ENCODE measurements at places on chromosomes 7 and 10.

- DNase-seq, result no peak
Measured at GRCh38 chr7:69677881-69678493, 79.7 kb downstream of the AUTS2 start.

DNA sequence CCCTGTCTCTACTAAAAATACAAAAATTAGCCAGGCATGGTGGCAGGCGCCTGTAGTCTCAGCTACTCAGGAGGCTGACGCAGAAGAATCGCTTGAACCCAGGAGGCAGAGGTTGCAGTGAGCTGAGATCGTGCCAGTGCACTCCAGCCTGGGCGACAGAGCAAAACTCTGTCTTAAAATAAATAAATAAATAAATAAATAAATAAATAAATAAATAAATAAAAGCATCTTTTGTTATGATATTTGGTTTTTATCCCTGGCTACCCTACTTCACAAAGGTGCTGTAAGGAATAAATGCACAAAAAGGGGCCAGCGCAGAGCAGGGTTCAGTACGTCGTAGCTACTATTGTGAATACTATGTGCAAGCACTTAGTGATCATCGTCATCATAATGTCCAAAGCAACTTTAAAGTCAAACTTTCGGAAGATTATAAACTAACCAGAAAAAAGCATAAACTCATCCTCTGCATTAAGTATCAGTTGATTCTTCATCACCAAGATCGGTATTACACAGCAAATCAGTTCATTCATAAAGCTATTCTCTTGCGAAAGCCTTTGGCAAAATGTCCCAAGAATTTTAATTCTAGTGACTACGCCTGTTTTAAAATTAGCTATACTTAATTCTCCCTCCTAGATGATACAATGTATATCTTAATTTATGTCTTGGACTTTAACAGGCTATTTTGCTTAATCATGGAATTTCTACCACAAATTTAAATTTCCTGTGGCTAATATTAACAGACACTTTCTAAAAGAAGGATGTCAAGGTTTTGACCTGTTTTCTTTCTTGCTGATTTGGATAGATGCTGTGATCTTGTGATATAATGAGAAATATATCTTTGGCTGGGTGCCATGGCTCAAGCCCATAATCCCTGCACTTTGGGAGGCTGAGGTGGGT, 7.6 kb upstream of the NFE2L3 start:
- DNase-seq, result no peak

GRCh38 chr10:98886686-98887085, 349.0 kb downstream of the HPSE2 start:
- DNase-seq, result no peak

DNA sequence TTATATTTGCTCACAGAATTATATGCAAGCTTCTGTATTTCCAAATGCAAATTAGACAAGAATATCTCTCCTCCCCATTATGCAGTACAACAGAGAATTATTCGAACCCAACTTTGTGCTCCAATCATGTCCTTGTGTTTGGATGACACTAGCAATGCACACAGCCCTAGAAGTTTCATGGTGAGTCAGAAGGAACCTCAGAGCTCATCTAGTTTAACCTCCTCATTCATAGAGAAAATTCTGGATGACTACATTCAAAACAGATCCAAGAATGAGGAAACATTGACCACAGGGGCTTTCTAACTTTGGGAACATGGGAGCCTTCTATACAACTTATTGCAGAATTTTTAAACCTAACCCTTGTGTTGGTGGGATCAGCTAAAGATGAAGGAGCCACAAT, 12.8 kb upstream of the ARID5B start:
- no peak for DNase-seq

DNA sequence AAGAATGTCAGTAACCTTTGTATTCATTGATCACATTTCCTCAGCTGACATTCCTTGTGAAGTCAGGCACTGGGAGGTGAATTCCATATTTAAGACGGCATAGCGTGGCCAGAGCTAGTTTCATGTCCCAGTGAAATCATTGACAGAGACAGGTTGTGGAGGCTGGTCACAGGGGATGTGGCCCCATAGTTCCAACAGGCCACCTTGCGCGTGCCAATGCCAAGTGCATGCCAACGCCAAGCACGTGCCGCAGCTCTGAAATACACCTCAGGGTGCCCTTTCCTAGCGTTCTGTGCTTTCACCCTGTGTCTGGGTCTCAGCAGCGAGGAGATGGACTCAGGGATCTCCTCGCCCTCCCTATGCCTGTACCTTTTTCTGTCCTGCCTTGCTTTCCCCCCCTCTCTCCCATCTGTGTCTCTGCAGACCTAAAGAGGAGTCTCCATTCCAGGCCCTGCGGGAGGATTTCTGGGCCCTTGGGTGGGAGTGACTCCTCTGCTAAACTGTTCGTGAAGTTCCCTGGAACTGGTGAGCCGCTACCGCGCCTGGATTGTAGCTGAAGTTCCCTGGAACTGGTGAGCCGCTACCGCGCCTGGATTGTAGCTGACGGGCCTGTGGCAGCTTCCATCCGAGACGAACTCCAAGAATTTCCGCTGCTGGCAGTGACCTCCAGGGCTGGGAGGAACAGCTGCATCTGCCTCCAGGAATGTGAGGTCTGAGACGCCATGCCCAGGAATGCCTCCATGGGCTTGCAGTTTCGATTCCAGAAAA, 19.7 kb downstream of the AQP1 start:
- DNase-seq, result no peak

GRCh38 chr7:155739538-155740143, 72.6 kb downstream of the SHH start:
- no peak for DNase-seq

GRCh38 chr10:1598393-1599153, 138.8 kb downstream of the ADARB2 start:
- DNase-seq, result no peak

- DNase-seq, result no peak
Measured at GRCh38 chr10:3781468-3782145, 3.4 kb downstream of the KLF6 start.

- no peak for DNase-seq
Measured at GRCh38 chr7:14673202-14673601, 229.3 kb downstream of the DGKB start.

DNA sequence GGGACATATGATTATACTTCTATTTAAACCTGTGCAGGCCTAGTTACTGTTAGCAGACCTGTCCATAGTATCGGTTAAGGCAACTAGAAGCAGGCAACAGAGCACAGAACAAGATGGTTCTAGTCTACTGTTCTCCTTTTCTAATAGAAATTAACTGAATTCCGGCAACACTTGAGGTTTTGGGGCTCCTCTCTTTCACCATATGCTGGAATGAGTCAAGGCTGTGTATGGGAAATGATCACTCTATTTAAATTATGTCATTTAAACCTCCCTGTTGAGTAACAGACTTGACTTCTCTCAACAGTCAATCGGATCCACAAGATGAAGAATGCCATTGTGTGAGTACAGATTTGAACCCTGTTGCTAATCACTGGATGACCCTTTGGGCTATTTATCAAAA, 6.2 kb upstream of the OTUD1 start:
- DNase-seq, result no peak

DNA sequence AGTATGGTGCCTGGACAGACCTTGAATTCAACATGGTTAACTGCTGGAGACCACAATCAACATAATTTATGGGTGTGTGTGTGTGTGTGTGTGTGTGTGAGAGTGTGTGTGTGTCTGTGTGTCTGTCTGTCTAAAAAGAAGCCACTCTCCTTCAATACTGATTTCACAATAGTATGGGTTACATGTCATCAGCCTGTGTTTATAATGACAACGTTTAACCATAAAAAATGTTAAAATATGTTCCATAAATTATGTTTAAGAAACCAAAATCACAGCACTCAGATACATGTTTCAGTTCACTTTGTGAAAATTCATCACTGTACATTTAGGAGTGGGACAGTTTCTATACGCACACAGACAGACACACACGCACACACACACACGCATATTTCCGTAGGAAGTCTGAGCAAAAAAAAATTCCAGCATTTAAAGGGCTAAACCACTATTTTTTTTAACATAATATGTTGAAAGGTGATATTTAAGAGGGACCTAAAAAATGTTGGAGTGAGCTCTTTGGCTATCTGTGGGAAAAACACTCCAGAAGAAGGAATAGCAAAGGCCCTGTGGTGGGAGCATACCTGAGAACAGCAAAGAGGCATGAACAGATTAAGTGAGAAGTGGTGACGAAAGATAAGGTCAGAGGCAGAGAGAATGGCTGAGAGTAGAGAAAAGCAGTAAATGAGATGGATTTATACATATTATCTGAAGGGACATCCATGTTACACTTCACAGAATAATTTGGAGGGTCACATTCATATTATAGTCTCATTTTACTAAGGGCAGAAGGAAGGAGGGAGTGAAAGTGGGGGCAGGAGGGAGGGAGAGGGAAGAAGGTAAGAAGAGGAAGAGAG, 10.9 kb downstream of the PDZD8 start:
- no peak for DNase-seq

DNA sequence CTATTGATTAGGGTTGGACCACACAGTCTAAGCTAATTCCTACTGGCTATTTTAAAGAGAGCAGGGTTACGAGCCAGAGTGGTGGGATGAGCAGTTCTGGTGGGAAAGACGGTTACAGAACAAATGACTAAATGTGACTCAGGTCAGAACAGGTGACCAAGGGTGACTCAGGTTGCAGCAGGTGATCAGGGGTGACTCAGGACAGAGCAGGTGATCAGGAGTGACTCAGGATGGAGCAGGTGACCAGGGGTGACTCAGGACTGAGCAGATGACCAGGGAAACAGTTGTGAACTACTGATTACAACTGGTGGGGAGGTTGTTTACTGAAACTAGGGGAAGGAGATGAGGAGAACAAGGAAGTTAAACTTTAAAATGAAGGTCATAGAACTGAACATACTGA, 366.3 kb downstream of the ABCA13 start:
- no peak for DNase-seq

DNA sequence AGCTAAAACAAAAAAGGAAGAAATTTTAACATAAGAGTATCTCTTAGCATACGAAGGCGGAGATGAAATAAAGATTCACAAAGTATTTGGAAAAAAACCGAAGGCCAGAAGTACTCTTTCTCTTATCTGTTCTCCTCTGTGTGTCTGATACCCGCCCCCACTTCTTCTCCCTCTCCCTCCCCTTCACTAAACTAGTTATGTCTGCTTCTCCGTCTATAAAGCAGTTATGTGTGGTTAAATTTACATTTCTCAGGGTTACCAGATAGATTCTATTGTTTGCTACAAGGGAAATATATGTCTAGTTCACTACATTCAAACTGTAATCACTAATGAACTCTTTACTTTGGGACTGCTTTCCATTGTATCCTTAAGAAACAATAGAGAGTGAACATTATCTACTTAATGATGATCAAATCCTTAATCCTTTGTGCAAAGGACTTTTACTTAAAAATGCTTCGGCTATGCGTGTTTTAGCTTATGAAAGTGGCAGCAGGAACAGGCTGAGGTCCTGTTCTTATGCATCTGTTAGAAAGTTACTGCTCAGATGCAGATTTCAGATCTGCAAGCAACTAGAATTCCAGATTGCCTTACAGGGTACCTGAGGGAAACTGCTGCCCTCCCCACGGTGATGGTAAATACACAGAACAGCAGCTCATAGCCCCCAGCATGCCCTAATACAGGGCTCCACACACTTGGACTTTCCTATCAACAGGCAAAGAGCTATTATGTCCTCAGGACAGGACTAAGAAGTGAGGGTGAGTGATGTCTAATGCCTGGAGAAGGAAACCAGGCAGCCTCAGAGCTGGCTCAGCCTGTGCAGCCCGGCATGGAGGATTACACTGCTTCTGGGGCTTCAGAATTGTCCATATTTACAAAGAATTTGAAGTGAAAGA, 273.3 kb downstream of the FZD1 start:
- DNase-seq, result no peak

DNA sequence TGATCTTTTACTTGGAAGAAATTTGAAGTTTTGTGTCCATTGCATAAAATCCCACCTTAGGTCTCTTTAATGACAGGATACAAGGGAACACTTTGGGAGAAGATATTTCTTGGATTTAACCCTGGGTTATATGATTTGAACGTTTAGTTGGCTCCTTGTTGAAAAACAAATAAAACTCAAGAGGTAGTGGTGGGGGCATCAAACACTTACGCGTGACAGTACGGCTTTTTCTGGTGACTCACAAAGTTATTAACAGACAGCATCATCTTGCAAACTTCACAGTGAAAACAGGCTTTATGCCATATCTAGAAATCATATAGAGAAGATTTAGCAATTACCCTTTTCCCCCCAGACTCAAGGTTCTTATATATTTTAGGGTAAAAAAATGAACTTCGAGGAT, 699 bp downstream of the NRAP start:
- no peak for DNase-seq

GRCh38 chr10:44569193-44570091, 184.5 kb upstream of the CXCL12 start:
- DNase-seq, result no peak

DNA sequence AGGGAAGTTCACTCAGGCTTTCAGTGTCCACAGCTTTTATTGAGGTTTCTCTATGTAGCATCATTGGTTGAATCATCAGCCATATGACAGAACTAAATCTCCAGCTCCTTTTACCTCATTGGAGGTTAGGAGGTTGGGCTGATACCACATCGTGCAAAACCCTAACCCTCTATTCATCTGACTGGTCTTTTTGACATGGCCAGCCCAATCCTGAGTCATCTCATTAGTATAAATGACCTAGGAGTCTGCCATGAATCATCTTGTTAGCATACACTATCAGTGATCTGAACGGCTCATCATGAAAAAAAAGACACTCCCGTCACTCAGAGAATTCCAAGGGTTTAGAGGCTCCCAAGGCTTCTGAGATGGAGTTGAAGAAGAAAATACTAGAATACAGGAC, 669.8 kb upstream of the POT1 start:
- no peak for DNase-seq

- no peak for DNase-seq
Measured at GRCh38 chr7:69844264-69844868, 246.1 kb downstream of the AUTS2 start.

DNA sequence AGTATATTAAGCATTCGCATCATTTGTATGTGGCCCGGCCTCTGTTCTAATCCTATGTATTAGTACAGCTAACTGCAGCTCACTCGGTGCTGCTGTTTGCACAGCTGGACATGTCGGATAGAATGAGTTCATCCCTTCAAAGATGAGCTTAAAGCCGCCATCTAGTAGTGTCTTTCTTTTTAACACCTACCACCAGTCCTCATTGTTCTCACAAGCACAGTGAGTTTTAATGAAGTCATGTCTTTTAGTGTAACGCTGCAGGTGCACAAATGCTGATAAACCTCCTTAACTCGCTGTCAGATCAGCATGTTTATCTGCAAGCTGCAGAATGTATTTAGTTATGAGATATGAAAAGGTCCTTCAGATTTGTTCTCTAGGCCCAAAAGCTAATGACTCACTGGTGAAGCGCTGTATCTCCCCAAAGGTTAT, 247.5 kb downstream of the MTERF1 start:
- no peak for DNase-seq

DNA sequence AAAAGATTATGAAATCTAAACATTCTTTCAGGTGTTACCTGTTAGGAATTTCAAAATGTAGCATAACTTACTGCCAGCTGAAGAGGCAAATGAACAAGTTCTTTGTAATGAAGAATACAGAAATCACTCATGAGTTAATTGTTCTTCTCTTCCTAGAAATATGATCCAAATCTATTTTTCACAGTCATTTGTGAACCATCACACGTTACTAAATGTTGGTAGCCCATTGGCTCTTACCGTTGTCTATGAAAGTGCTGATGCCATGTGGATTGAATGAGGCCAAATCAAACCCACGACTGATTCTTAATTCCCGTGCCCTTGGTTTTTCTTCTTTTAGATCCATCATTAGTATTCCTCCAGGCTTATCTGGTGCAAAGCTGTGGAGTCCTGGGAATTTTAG, 15.9 kb upstream of the PON3 start:
- no peak for DNase-seq
